ENCODE measurements at places on chromosomes 13 and 19.

- DNase-seq = no peak
These were observed 7.8 kb downstream of the DOT1L start for GRCh38 chr19:2171349-2172145.

DNA sequence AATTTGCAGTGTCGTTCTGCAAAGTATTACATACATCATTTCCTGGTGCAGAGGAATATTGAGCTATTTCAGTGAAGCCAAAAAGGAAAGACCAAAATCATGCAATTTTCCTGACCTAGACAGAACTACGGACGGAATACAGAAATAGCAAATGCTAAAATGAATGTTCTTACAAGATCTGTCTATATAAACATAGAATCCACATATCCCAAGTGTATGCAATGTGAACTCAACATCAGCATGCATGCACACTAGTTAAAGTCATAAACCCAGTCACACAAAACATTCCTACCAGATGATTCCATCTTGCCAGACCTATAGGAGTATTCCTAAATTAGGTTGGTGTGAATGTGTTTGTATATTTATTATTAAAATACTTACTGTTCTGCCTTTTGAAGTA lies 383.7 kb upstream of the ZNF507 start:
- no peak for DNase-seq

GRCh38 chr13:45333977-45334922 lies 6.7 kb downstream of the TPT1 start:
- no peak for DNase-seq

DNA sequence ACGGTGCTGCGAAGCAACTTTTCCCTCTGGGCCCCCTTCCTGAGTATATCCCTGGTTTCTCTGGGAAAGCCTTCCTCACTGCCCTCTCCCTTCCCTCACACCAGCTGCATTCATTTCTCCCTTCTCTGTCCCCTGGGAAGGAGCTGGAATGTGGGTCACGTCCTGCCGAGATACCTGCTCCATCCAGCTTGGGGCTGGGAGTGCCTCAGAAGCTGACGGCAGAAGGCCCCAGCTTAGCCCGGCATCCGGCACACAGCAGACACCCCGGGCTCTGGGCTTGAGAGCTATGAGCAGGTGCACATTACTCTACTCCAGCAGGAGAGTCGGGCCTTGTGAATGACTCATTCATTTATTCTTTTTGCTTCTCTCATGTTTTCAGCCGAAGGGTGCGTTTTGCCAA lies 170.6 kb downstream of the TEX29 start:
- no peak for DNase-seq

- no peak for DNase-seq
These were observed 665 bp upstream of the ATG4D start for GRCh38 chr19:10543059-10543419.

GRCh38 chr19:41626278-41626677 lies 596 bp downstream of the CEACAM4 start:
- no peak for DNase-seq

DNA sequence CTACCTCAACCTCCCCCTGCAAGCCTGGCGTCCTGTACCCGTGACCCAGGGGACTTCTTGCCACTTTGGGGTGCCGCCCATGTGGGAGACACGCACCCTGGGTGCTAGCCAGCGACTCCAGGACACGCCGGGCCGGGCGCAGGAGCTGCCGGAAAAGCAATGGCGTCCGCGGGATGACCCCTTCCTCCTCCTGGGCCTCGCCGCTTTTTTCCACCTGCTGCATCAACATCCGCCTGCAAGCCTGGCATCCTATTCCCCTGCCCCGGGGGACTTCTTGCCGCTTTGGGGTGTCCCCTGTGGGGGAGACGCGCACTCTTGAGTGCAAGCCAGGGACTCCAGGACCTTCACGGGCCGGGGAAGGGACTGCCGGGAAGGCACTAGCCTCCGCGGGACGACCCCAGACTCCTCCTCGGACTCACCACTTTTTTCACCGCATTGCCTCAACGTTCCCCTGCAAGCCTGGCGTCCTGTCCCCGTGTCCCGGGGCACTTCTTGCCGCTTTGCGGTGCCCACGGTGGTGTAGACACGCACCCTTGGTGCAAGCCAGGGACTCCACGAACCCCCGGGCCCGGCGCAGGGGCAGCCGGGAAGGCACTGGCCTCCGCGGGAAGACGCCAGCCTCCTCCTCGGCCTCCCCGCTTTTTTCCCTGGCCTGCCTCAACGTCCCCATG lies 237.8 kb downstream of the TUBA3C start:
- DNase-seq = no peak

DNA sequence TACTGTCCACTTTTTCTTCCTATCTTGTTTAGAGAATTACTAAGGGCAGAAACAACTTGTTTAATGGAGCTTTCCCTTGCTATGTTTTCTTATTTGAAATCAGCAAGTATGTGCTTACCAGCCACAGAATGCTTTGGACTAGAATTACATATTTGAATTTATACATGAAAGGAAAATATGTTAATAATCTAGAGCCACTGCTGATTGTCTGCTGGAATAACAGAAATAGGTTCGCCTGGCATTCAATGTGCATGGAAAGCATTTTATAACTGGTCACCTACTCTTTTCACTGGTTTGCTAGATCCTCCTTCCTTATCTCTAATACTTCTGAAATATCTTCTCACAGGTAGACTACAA lies 8.0 kb downstream of the EFNB2 start:
- DNase-seq = no peak

GRCh38 chr13:74597526-74597925 lies 463.3 kb upstream of the KLF12 start:
- DNase-seq = no peak

DNA sequence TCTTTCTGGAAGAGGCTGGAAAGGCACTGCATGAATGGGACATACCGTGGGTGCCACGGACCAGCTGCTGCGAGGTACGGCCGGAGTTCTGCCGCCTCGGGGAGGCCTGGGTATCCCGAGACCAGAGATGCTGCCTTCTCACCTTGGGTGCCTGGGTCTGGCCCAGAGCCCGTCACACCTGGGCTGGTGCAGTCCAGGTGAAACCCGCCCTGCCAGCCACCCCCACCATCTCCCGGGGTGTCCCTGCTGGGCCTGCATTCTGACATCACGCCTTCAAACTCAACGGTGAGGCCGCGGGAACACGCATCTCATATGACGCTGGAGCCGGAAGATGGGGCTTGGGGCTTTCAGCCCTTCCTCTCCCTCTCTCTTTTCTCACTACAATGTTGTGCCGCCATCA lies 98.0 kb downstream of the GADD45B start:
- no peak for DNase-seq

GRCh38 chr19:40281381-40282208 lies 3.5 kb downstream of the AKT2 start:
- no peak for DNase-seq

- DNase-seq = no peak
These were observed 519 bp downstream of the PTPRS start for GRCh38 chr19:5339950-5340636.

DNA sequence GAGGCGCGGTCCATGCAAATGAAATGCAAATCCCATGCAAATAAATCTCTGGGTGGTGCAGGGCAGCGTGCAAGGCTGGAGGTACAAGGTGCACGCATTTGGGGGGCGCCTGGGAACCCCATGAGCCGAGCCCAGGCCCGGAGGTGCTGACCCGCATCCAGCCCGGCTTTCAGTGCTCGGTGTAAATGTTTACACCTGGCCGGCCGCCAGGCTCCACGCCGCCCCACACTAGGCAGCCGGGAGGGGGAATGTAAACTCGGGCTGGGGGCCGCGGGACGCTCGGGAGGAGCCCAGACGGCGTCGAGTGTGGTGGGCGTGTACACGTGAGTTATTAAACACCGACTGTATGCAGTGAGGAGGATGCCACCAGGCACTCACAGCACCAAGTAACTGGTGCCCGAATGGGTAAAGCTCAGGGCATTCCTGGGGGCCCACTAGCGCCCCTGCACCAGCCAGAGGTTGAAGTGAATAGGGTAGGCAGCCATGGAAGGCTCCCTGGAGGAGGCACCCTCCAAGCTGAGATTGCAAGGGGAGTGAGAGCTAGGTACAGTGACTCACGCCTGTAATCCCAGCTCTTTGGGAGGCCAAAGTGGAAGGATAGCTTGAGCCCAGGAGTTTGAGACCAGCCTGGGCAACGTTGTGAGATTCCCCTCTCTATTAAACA lies 17.2 kb downstream of the FUT6 start:
- DNase-seq = no peak

DNA sequence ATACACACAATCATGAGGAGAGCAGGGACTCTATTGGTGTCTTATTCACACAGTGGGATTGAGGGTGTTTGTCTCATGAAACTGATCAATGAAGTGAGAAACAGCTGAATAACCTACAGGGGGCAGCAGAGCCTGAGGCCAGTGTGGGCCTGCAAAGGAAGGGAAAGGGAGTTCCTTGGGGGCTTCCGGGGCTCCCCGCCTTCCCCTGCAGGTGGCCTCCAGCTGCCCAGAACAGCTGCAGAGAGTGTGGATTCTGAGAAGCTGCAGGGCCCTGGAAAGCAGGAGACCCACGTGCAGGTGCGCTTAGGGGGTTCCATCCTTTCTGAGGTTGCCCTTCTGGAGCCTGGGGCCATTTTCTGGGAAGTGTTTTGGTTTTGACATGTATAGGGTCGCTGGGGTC lies 20.1 kb downstream of the ZNF763 start:
- DNase-seq = no peak

GRCh38 chr13:48493851-48494250 lies 39.0 kb downstream of the RCBTB2 start:
- DNase-seq = no peak

DNA sequence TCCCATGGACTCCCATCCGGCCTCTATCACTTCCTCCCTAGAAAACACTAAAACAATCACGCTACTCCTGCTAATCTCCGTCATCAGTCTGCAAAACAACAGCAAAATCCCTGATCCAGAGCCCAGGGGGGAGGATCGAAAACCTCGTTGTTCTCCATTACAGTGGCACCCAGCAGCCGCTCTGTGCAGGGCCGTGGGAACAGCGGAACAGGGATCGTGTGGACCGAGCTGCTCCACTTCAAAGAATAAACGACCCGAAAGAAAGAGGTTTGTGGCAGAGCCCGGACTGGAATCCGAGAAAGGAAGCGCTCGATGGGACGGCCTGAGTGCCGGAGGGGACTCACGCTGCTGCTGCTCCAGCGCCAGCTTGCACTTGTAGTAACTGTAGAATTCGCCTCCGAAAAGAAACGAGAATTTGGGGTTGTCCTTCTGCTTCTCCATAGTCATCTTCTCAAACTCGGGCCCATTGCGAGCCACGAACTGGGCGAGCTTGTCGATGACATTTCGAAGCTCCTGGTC lies 652 bp downstream of the CHERP start:
- DNase-seq = no peak

DNA sequence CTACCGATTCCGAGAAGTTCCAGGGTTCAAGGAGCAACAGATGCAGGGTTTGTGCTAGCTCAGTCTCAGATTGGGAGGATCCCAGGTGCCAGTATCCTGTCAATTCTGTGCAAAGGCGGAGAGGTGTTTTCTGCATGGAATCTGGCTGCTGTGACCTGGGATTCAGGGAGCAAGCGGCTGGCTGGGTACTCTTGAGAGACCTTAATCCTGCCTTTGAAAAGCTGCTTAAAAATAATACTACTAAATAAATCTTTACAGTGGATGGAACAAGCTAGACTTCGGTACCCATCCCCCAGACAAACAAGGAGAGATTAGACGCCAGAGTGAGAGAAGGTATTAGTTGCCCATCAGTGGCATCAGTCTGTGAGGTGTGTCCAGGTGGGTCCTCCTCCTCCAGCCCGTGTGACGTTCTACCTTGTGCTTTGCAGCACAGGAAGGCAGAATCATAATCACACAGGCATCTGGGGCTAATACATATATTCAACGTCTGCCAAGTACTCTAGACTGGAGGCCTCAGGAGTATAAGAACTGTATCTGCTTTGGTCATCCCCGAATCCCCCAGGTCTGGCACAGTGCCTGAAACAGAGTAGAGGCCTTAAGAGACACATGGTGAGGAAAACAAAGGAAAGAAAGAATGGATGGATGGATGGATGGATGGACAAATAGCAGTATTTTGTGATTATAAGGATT lies 230.6 kb downstream of the ZNF536 start:
- DNase-seq = no peak

DNA sequence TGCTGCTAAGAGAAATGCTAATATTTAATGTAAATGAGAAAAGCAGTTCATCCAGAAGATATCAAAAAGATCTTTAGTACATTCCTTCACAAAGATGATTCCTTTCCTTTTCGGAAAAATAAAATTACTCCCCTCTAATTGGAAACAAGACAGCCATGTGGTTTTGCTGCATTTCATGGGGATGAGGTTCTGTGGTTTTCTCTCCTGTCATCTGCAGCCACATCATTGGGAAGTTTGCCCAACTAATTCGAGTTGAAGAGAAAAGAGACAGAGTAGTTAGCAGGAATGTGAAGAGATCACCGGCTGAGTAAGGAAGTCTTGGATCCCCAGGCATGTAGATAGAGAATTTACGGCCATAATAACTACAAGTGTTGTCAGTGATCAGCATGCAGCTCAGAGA lies 122.1 kb downstream of the CYSLTR2 start:
- no peak for DNase-seq

- no peak for DNase-seq
These were observed 4.2 kb downstream of the CYTH2 start for GRCh38 chr19:48473161-48473966.

DNA sequence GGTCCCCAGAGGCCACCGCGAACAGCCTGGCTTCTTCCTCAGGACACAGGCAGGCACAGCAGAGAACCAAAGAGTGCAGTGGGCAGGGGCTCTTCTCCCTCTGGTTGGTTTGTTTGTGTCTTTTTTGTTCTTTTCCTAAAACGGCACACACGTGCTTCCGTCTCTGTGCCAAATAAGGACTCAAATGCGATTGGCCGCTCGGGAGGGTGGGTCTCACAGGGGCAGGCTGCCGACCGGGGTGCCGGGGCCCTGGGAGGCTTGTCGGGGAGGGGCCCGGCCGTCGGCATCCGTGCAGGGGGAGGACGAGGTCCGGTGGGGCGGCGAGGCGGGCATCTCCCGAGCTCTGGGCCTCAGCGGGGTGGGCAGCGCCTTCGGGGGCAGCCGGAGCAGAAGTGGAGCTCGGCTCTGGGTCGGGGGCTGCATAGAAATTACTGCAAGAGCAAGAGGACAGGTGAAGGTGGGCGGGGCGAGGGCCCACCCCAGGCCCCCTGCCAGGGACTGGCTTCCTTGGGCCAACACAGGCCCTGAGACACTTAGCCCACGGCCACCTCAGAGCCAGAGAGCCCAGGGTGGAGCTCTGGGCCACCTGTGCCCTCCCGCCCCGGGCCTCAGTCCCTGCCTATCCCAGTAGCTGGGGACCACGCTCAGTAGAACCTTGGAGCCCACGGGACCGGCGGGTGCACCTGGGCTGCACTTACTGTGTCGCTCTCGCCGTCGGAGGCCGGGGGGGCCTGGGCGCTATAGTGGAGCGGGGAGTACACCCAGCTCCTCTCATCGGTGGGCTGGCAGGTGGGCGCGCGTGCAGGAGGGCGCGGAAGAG lies 6.4 kb upstream of the CACTIN start:
- DNase-seq = no peak

DNA sequence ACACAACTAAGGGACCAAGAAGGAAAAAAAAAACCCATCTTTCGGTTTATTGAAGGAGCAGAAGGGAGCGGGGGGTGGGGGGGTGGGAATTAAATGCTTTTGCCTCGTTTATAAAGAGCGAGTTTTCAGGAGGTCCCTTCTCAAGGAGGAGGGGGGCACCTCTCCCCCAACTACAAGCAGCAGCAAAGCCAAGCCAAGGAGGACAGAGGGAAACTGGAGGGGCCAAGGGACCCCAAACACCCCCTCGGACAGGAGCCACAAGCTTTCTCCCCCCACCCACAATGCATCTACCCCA lies 2.4 kb downstream of the IRF2BP1 start:
- no peak for DNase-seq
